ENCODE measurements at places on chromosomes 6 and 20.

DNA sequence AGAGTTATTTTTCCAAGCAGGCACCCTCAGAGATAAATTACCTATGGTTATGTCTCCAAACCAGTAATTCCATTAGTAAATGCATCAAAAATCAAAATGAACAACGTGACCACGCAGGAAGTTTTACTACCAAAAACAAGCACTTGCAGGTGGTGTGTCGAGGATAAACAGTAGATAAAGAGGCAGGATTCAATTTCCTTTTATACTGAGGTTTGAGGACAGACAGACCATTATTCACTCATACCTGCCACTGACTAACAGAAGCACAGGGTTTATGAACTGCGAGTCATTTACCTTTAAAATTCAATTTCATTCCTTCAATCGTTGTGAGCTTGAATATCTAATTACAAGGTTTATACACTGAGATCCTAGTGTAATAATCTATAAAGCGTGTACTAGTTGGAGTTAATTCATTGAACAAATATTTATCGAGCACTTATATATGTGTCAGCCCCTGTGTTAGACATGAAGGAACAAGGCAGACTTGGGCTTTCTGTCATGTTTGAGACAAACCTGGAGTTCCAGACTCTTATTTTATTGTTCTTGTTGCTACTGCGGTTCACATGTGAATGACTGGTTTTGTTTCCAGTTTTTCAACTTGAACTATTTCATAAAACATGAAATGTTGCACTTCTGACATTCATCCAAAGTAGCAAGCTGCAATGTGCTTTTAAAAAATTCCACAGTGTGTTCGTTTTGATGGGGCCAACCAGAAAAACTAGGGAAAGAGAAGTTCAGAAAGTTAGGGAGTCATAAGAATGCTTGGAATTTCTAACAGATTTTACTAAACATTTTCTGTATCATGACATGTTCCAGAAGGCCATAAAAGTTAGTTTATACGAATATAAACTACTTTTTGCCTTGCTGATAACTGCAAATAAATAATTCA, 205.6 kb downstream of the UST start:
- H3K27me3 ChIP-seq: no peaks in the 10 kb centered on the region
- H3K4me1 ChIP-seq: peaks cover 4% of the 10 kb centered on the region
- no peak overlapping the region for H3K27ac ChIP-seq
- no peak overlapping the region for H3K4me3 ChIP-seq

GRCh38 chr6:75213732-75214131, 7.9 kb upstream of the COL12A1 start:
- no peak for DNase-seq
- H3K4me3 ChIP-seq: no peak overlapping the region
- peaks cover 17% of the 10 kb centered on the region for H3K27me3 ChIP-seq

- H3K36me3 ChIP-seq: no peaks in the 10 kb centered on the region
- no peaks in the 10 kb centered on the region for H3K4me1 ChIP-seq
- peaks cover 11% of the 10 kb centered on the region for H3K27me3 ChIP-seq
- H3K27ac ChIP-seq: no peak overlapping the region
- no peak for DNase-seq
- no peak overlapping the region for H3K4me3 ChIP-seq
Observed at GRCh38 chr20:61178551-61179071, 73.5 kb upstream of the CDH4 start.

DNA sequence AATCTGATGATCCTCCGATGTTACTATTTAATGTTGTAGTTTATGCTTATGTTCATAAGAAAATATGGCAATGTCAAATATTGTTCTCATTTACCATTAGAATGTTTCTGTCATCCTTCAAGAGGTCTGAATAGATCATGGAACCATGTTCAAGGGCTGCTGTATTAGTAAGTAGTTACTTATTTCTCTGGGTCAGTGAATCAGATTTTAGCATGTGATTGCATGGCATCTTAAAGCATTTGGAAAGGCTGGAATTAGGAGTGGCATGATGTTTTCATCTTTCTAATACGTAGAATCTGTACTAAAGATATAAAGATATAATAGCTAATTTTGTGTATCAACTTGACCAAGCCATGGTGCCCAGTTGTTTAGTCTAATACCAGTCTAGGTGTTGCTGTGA, 40.5 kb upstream of the NKX2-4 start:
- H3K27ac ChIP-seq: no peak overlapping the region
- peaks cover 27% of the 10 kb centered on the region for H3K27me3 ChIP-seq
- H3K36me3 ChIP-seq: no peaks in the 10 kb centered on the region
- no peak for DNase-seq
- no peak overlapping the region for H3K4me3 ChIP-seq

- no peak overlapping the region for H3K27ac ChIP-seq
- H3K4me3 ChIP-seq: peak overlapping the region; percentile 98
- H3K27me3 ChIP-seq: no peaks in the 10 kb centered on the region
- peaks cover 3% of the 10 kb centered on the region for H3K36me3 ChIP-seq
Observed at GRCh38 chr6:135053406-135053805, 1.2 kb downstream of the HBS1L start.

GRCh38 chr20:49340161-49340966, 62.5 kb upstream of the ZNFX1 start:
- no peaks in the 10 kb centered on the region for H3K36me3 ChIP-seq

DNA sequence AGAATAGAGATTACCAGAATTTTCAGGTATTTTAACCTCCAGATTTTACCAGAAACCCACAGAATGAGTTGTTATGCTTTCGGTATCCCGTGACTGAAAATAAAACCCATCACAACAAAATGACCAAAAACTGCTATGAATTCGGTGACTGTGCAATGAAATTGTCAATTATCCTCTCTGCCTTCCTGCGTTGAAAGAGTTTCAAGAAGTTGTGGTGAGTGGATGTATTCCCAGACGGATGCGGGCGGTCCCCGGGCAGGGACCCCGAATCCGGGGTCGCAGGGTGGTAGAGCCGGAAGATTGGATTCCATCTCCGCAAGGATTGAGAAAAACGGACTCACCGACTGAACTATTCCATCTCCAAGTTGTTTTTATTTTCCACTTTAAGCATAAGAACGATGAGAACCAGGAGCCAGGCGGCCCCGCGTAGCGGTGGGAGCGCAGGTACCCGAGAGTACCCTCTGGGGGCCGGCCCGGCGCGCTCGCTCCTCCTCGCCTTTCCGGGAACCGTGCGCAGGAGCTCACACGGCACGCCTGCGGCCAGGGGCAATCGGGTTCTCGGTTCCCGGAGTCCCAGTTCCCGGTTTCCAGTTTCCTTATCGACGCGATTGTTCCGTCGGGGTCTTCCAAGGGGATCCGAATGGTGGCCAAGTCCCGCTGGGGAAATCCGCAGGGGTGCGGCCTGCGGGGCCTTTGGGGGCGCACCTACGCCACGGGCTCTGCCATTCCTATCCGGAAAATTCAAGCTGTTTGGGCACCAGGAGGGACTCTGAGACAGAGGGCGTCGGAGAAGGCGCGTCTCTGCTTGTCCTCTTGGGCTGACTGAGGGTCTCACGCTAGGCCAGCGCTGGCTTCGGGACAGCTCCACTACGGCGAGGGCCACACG, 104.9 kb upstream of the PRDM1 start:
- H3K4me1 ChIP-seq: peaks cover 10% of the 10 kb centered on the region
- peaks cover 85% of the 10 kb centered on the region for H3K27me3 ChIP-seq

DNA sequence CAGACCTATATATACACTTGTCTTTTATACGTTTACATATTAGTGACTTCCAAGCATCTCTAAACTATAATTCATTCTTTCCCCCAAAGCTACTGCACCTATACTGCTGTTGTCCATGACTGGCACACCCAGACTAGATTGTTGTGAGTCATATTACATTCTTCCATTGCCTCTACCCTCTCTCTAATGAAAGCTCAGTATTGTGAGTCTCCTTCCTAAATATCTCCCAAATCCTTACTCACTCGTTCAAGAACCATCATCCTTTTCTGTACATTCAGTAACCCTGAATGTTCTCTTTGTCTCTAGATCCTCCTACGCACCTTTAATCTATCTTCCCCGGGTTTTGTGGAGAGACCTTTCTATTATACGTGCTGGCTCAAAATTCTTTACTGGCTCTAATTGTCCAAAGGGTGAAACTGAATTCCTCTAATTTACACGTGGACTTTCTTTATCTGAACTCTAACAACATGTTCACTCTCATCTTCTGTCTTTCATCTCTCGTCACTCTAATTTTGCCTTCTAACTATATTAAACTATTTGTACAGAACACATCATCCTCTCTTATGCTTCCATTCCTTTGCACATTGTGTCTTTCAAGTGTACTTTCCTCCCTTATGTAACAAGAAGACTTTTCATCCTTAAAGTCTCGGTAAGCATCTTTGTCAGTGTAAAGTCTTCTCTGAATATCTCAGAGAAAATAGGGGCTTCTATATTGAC, 109.3 kb downstream of the IBTK start:
- no peaks in the 10 kb centered on the region for H3K27me3 ChIP-seq
- H3K36me3 ChIP-seq: no peaks in the 10 kb centered on the region
- no peak for DNase-seq
- H3K27ac ChIP-seq: no peak overlapping the region
- H3K4me3 ChIP-seq: no peak overlapping the region

DNA sequence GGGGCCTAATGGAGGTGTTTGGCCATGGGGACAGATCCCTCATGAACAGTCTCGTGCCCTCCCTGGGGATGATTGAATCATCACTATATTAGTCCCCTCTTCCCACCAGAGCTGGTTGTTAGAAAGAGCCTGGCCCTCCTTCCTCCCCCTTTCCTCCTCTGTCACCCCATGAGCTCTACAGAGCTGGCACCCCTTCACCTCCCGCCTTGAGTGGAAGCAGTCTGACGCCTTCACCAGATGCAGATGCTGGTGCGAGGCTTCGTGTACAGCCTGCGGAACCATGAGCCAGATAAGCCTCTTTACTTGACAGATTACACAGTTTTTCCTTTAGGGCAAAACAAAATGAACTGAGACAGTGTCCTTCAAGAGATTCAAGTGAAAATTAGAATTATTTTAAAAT, 74.4 kb upstream of the RIPOR2 start:
- H3K27ac ChIP-seq: peak overlapping the region; percentile 52
- H3K27me3 ChIP-seq: no peaks in the 10 kb centered on the region
- no peaks in the 10 kb centered on the region for H3K36me3 ChIP-seq
- DNase-seq: no peak
- no peak overlapping the region for H3K4me3 ChIP-seq

GRCh38 chr6:86789779-86790411, 147.4 kb upstream of the HTR1E start:
- H3K27me3 ChIP-seq: peaks cover 8% of the 10 kb centered on the region
- no peaks in the 10 kb centered on the region for H3K36me3 ChIP-seq
- H3K4me1 ChIP-seq: peaks cover 4% of the 10 kb centered on the region
- H3K27ac ChIP-seq: no peak overlapping the region
- no peak overlapping the region for H3K4me3 ChIP-seq

- no peak overlapping the region for H3K27ac ChIP-seq
- no peaks in the 10 kb centered on the region for H3K27me3 ChIP-seq
- no peak for DNase-seq
- no peaks in the 10 kb centered on the region for H3K36me3 ChIP-seq
- no peaks in the 10 kb centered on the region for H3K4me1 ChIP-seq
Observed at GRCh38 chr6:24825130-24825630, 26.5 kb upstream of the ARMH2 start.

- DNase-seq: no peak
- H3K4me1 ChIP-seq: peaks cover 25% of the 10 kb centered on the region
- H3K4me3 ChIP-seq: no peak overlapping the region
- no peaks in the 10 kb centered on the region for H3K36me3 ChIP-seq
Observed at GRCh38 chr6:3569816-3570215, 113.0 kb upstream of the SLC22A23 start.
